Chondrocyte (in vitro differentiated cells): ENCODE measurements at places on chromosomes 13 and 19. TPM values are rescaled to one million over a fixed set of nuclear protein-coding genes. Genes with fewer than 3 reads are reported as not detected.

The CRTC1 gene
- 14.6 to 17.2 TPM (median 15.5 TPM) in 3 replicates for total RNA-seq

The FPR1 gene
- total RNA-seq, result not detected in 3 replicates

The BICRA gene
- 13.2 to 14.4 TPM (median 13.4 TPM) in 3 replicates for total RNA-seq

The OR4F17 gene
- total RNA-seq, result not detected in 3 replicates

The PPP1R37 gene
- 23.9 to 30.2 TPM (median 24.0 TPM) in 3 replicates for total RNA-seq

The IFNL1 gene
- total RNA-seq, result not detected in 3 replicates

The LILRA1 gene
- total RNA-seq, result not detected in 3 replicates

- no peak for DNase-seq
- peaks cover 8% of the 10 kb centered on the region for H3K36me3 ChIP-seq
- peaks cover 3% of the 10 kb centered on the region for H3K4me1 ChIP-seq
- peak overlapping the region; percentile 38 for H3K27ac ChIP-seq
- H3K27me3 ChIP-seq, result no peaks in the 10 kb centered on the region
- H3K4me3 ChIP-seq, result peak overlapping the region; percentile 78
Measured at GRCh38 chr19:2820112-2820702, 539 bp downstream of the ZNF554 start.

DNA sequence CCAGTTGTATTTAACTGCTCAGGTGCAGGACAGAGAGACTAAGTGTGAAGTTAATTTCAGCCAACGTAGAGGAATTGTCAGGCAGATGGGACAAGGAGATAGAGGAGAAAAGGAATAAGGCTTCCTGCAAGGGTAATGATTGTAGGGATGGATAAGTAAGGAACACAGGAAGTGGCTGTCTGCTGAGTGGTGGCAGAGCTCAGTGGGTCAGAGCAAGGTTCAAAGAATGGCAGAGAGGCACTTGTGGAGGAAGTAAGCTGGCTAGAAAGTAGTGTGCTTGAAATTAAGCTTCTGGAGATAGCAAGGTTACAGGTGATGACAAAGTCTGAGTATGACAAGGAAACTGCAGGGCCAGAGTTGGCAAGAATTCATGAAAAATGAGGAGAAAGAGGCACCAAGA lies 47.9 kb downstream of the USPL1 start:
- H3K4me1 ChIP-seq, result no peaks in the 10 kb centered on the region
- no peaks in the 10 kb centered on the region for H3K27me3 ChIP-seq
- no peak overlapping the region for H3K4me3 ChIP-seq
- H3K27ac ChIP-seq, result no peak overlapping the region
- DNase-seq, result no peak
- H3K36me3 ChIP-seq, result no peaks in the 10 kb centered on the region

- peaks cover 3% of the 10 kb centered on the region for H3K4me1 ChIP-seq
- DNase-seq, result no peak
- H3K36me3 ChIP-seq, result peaks cover 11% of the 10 kb centered on the region
- no peaks in the 10 kb centered on the region for H3K27me3 ChIP-seq
Measured at GRCh38 chr13:59954601-59955000, 209.1 kb downstream of the DIAPH3 start.

GRCh38 chr19:2337329-2337707 lies 8.8 kb downstream of the SPPL2B start:
- H3K4me3 ChIP-seq, result no peak overlapping the region
- H3K27ac ChIP-seq, result peak overlapping the region; percentile 41
- peak; percentile 90 for DNase-seq
- H3K4me1 ChIP-seq, result peaks cover 9% of the 10 kb centered on the region

DNA sequence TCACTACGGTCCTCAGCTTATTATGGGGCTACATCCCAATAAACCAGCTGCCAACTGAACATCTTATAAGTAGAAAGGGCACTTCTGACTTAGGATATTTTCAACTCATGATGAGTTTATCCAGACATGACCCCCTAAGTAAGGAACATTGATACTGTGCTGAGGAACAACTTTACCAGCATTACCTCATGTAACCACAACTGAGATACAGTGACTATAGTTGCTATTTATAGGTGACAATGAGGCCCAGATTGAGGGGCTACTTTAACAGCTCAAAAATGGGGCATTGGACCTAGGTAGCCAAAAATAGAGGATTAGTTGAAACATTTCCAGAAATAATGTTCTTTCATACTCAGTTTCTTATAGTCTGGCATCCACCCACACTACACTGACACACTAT lies 26.8 kb downstream of the SKA3 start:
- peaks cover 8% of the 10 kb centered on the region for H3K36me3 ChIP-seq
- no peak for DNase-seq
- peak overlapping the region; percentile 67 for H3K27ac ChIP-seq
- H3K27me3 ChIP-seq, result no peaks in the 10 kb centered on the region
- peaks cover 20% of the 10 kb centered on the region for H3K4me1 ChIP-seq
- no peak overlapping the region for H3K4me3 ChIP-seq

DNA sequence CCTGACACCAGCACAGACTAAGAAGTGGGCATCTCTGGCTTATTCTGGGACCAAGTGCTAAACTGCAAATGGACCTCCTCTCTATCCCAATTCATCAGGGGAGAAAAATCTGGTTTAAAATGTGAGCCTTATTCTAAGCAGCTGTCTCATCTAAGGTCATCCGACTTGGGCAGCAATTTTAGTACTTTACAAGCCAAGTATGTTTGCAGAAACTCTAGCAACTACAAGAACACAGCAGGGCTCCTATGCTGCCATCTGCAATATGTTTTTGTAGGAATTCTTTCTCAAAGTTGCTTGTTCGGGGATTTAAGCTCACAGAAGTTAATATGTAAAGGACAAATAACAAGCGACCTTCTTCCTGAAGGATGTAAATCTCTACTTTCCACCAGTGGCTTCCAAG lies 113.1 kb downstream of the FOXO1 start:
- no peaks in the 10 kb centered on the region for H3K36me3 ChIP-seq
- H3K27me3 ChIP-seq, result no peaks in the 10 kb centered on the region
- no peak for DNase-seq
- H3K4me3 ChIP-seq, result no peak overlapping the region
